ENCODE measurements at places on chromosomes 2 and 18.

DNA sequence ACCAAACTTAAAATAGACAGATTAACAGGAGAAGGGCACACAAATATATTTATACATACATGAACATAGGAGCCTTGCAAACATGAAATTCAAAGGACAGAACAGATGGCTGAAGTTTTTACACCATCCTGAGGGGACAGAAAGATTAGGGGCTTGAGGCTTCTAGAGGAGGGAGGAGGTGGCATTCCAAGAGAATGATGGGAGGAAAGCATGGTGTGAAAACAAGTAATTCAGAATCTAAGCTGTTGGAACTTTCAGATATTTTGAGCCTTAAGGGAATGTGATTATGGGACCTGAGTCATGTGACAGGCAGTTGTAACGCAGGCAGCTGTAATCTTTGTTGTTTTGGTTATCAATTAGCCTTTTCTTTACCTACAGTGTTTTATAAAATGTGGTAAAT, 225.2 kb upstream of the SPOPL start:
- DNase-seq, result no peak

- DNase-seq, result no peak
Measured at GRCh38 chr2:14702258-14702657, 69.7 kb downstream of the LRATD1 start.

- no peak for DNase-seq
Measured at GRCh38 chr2:216236486-216236885, 127.3 kb downstream of the XRCC5 start.

- peak; percentile 34 for DNase-seq
Measured at GRCh38 chr2:8229546-8229986, 452.3 kb upstream of the ID2 start.

DNA sequence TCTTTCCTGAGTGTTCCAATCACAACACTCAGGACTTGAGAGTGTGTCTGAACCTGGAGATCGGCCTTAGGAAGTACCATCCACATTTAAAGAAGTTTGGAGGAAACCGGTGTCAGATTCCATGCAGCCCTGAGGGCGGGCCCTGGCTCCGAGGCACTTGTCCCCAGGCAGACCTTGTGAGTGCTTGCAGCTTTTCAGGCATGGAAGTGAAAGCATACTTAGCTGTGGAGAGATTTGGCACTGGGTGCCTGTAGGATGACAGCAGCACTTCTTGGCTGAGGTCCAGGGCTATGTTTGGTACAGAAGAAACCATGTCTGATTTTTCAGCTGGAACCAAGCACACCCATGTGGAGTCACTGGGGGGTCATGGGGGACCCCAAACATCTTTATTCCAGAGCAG, 230.8 kb downstream of the SEPTIN10 start:
- DNase-seq, result peak; percentile 60
